ENCODE measurements at places on chromosomes 4 and X.
A peak's percentile ranks its signal among the peaks of the same experiment; 100 is the strongest.

GRCh38 chrX:17758382-17758781 is 21.1 kb downstream of the SCML1 start:
- DNase-seq = no peak

DNA sequence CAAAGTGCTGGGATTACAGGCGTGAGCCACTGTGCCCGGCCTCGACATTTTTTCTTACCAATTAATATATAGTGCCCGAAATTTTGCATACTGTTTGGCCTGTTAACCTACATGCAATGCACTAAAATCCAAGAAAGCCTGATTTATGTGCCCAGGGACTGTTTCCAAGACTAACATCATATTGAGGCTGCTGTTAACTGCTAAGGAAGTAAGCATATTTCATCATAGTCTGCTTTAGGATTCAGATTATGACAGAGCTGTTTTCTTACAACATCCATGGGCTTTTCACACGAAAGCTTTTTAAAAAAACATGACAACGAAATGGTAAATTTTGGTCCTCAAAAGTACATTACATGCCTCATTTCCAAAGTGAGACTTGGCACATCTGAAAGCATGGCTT is 84.4 kb downstream of the STOX2 start:
- DNase-seq = no peak

DNA sequence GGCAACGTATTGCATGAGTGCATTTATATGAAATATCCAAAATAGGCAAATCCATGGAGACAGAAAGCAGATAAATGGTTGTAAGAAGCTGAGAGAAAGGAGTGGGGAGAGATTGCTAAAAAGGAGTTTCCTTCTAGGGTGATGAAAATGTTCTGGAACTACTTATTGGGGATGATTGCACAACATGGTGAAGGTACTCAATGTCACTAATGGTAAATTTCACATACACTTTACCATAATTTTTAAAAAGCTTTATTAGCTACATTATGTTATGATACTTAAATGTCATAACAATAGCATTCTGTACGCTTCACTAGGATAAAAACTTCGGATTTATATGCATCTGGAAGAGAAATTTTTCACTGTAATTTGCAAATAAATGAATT is 56.7 kb upstream of the WDR19 start:
- DNase-seq = no peak

DNA sequence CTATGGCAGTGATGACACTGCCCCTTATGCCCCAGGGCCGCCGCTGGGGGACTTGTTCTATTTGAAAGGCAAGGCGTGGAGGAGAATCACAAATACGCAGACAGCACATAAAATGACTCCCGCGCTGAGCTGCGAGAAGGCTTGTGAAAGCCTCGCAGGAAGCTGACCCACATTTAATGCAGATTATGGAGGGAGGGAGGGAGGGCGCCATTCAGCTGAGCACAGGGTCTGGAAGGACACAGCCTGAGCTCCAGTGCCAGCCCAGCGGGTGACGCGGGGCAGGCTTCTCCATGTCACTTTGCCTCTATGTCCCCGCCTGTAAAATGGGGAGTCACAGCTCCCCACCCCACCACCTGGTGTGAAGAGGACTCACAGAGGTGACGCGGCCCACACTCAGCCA is 14.3 kb downstream of the ABLIM2 start:
- no peak for DNase-seq

DNA sequence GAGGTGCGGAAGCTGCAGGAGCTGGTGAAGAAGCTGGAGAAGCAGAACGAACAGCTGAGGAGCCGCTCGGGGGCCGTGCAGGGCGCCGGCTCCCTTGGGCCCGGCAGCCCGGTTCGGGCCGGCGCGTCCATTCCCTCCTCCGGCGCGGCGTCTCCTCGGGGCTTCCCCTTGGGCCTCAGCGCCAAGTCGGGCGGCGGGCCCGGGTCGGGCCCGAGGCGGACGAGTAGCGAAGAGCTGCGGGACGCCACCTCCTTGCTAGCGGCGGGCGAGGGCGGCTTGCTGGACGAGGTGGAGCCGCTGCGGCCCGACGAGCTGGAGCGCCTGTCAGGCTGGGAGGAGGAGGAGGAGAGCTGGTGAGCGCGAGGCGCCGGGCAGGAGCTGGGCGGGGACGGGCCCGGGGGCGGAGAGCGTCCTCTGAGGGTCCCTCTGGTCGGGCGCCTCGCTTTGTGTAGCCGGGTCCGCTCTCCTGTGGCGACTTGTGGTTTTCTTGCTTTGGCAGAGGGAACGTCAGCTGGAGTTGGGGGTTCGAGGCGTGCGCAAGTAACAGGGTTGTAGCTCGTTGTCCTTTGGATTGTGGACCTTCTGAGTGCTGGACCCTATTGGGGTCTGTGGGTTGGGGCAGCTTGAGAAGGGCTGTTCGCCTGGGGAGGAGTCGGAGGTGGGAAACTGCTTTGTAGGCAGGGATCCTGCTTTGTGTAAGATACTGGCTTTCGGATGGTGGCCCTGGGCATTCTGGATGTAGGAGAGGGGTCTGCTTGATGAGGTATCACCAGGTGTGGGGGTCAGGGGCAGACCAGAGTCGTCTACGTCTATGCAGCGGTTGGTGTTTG is 662 bp downstream of the SLAIN2 start:
- peak; percentile 59 for DNase-seq

GRCh38 chr4:40280586-40280985 is 54.5 kb upstream of the CHRNA9 start:
- peak; percentile 68 for DNase-seq

- peak; percentile 48 for DNase-seq
These were observed 20.9 kb upstream of the MTM1 start for GRCh38 chrX:150547375-150548115.

GRCh38 chr4:177453116-177453515 is 10.9 kb upstream of the AGA start:
- DNase-seq = no peak

All from stimulated activated CD8-positive, alpha-beta memory T cell treated with anti-CD3 and anti-CD28 coated beads, Interleukin-4, amount 100 ng/mL, for 48 hours (primary cell).